ENCODE measurements at places on chromosomes 2 and 18.

DNA sequence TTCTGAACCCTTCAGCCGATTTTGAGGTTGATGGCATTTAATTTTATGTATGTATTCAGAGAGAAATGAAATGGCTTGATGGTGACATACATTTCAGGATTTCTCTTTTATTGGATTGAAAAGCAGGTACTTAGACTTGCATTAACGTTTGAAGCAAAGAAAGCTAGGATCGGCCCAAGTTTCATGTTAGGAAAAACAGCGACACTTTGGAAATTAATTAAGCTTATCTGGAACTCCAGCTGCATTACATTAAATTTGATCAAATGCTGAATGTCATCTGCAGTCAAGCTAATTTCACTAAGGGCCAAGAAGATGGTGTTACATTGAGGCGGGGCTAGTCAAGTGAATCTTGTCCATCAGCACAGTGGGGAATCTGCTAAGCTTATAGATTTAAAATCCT, 441.8 kb downstream of the IRS1 start:
- no peak for DNase-seq

DNA sequence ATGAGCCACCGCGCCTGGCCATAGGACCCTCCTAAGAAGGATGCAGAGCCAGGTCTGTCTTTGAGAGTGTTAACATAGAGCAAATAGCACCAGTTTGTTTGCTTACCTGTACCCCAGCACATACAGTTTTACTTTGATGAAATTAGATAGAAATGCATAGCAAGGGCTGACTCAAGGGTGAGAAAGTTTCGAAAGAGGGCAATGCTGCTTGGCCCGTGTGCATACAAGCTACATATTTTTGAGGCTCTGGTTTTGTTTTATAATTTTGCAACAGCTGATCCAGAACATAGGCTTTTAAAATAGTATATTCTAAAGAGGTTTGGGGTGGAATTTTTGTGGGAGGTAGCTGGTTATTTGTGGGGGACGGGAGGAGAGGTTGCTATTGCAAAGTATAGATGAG, 151.7 kb downstream of the MCFD2 start:
- no peak for DNase-seq

- DNase-seq: no peak
Measured at GRCh38 chr2:20643060-20643459, 7.8 kb downstream of the HS1BP3 start.

DNA sequence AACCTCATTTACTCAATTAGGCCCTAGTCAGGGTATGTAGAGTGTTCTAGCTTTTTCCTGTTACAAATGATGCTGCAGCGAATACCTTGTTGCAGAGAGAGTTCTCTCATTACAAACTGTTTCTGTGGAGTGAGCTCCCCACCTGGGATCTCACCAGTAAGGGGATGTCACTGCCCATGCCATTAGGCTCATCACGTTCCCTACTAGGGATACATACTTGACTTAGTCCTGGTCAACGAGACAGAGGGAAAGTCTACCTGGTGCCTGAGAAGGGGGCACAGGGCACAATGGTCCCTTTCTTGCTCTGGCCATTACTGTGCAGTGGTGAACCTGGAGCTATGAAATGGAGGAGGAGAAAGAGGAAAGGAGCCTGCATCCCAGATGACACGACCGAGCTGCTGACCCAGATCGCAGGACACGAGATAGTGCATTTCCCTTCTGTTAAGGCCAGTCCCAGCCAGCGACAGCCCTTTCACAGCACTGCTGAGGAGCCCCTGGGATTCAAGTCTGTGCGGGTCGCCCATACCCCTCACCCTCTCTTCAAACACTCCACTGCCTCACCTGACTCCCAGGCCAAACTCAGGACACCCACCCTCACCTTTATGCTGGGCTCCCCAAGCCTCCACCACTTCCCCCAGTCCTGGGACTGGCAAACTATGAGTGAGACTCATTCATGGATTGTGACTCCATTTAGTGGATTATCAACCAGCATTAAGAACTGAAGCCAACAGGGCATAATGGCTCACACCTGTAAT, 16.0 kb downstream of the MALL start:
- DNase-seq: no peak

GRCh38 chr2:10487081-10487740, 39.1 kb upstream of the ODC1 start:
- DNase-seq: no peak

- DNase-seq: peak; percentile 20
Measured at GRCh38 chr2:203535078-203535783, at the start of gene RAPH1. Gene RAPH1 (minus strand): TSS chr2:203535301. CDS start chr2:203495353, 39,948 bp downstream.

- DNase-seq: no peak
Measured at GRCh38 chr2:241638940-241639339, 1.4 kb downstream of the ATG4B start.

DNA sequence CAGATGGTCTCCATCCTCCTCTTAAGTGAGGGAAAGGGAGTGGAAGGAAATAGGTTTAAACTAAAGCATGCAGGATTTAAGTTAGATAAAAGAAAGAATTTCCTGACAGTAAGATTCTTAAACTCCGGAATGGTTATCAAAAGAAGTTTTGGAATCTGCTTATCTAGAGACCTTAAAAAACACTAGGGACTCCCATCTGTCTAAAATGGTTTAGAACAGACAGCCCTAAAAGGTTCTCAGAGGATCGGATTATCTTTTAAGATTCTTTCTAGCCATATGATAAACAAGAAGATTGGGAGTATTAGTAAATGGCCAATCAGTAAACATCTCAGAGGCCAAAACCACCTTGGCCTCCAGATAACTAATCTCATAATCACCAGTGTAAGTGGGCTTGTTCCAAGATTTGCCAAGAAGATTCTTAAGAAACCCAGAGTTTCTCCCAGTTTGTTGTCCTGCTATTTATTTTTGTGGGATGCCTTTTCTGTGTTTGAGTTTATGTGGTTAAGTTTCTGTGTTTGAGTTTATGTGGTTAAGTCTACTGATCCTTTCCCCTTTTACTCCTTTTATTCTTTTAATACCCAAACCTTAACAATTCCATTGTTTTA, 314.9 kb upstream of the NRP2 start:
- DNase-seq: no peak

DNA sequence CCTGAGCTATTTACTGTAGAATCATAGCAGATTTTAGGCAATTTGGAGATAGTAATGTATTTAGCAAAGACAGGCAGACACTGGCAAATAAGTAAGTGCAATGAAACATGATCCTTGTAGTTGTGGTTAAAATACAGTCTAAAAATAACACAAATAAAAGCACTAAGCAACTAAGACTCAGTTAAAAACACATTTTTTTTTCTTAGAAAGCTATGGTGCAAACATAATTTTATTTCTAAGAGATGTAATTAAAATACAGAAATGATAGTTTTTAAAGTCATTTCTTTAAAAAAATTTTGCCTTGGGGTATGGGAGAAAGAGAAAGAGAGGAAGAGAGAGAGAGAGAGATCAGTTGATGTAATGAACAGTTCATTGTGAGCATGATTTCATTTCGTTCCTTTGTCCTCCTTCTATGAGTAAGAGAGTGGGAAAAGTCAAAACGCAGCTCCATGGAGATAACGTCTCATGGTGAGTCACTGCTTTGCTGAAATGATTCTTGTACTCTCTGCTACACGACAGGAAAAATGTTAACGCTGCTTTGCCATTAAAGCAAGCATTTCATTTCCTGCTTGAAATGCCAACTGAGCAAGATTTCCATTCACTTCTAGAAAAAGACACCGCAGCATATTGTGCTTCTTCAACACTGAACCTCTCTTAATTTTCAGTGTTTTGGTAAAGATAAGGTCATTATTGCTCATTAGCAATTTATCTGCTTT, 61.3 kb upstream of the PGAP1 start:
- DNase-seq: no peak

- no peak for DNase-seq
Measured at GRCh38 chr2:41705634-41706033, 342.2 kb upstream of the PKDCC start.

GRCh38 chr18:70384181-70384790, 95.4 kb downstream of the SOCS6 start:
- no peak for DNase-seq

DNA sequence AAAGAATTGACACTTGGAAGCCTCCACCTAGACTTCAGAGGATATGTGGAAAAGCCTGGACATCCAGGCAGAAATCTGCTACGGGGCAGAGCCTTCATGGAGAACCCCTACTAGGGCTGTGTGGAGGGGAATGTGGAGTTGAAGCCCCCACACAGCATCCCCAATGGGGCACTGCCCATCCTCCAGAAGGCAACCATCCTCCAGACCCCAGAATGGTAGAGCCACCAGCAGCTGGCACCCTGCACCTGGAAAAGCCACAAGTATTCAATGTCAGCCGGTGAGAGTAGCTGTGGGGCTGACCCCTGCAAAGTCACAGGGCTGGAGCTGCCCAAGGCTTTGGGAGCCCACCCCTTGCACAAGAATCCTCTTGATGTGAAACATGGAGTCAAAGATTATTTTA, 53.6 kb upstream of the SNTG2 start:
- DNase-seq: no peak

DNA sequence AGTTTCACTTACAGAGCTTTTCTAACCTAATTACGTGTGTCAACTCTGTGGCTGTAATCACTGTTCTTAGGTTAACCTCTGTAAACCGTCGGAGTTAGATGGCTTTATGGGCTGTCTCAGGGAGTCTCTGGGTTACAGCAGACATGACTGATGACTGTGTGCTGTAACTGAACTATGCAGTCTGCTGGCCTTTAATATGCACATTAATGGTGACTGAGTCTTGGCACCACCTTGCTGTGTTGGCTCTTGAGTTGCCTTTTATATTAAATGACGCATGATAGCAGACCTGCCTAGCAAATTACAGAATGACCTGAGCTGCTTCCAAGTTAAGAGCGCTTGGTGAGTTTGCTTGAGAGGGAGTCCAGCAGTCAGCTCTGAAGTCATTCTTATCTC, 90.1 kb downstream of the ACKR3 start:
- DNase-seq: no peak

- no peak for DNase-seq
Measured at GRCh38 chr2:130156624-130157004, 11.7 kb upstream of the CCDC74B start.

DNA sequence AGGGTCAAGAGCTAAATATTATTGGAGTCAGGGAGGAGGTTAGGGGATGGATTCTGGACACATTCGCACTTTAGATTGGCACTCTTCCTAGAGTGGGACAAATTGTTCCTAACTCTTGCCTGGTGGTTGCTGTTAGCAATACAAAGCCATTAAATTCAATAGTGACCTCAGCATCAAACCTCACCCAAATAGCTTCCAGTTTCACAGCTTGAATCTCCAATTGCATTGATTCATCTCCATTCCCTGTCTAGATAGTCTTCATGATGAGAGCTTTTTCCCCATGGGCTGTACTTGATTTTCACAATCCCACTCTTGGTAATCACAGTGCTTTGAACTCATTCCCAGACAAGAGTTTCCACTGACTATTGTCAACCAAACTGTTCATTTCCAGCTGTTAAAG, 585.9 kb upstream of the SYT4 start:
- no peak for DNase-seq

DNA sequence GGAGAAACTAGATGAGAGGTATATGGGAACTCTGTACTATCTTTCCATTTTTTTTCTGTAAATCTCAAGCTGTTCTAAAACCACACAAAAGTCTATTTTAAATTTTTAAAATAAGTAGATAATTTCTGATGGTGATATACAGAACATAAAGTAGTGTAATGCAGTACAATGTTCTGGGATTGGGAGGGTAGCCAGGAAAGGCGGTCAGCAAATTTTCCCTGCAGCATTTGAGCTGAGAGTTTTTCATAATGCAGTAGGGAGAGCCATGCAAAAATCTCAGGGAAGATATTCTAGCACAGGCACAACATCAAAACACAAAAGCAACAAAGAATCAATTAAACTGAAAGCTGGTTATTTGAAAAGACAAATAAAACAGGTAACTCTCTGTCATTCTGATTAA, 141.5 kb downstream of the NCKAP5 start:
- no peak for DNase-seq

GRCh38 chr2:26590508-26590907, 50.7 kb downstream of the CIB4 start:
- no peak for DNase-seq

- DNase-seq: no peak
Measured at GRCh38 chr18:58359218-58359617, 269.7 kb downstream of the ALPK2 start.

- DNase-seq: no peak
Measured at GRCh38 chr2:86557836-86558235, 5.4 kb downstream of the CHMP3 start.

DNA sequence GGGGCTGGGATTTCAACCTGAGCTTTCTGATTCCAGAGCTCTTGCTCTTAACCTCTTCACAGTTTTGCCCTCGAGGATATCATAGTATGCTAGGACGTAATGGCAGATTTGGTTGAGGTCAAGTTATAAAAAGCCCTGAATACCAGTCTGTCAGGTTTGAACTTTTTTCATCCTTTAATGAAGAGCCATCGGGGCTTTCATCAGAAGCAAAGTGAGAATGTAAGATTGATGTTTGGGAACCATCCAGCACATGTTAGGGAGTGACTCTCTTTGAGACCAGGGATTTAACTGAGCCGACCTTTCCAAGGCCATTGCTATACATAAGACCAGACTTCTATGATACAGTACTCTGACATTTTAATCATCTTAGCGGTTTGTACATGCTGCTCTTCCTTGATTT, 142.5 kb downstream of the TTC27 start:
- no peak for DNase-seq

GRCh38 chr2:213959589-213959988, 451.3 kb upstream of the VWC2L start:
- DNase-seq: no peak

Measured in GM18507 (cell line).